ENCODE measurements at places on chromosomes 5 and 9. TPM values are rescaled to one million over a fixed set of nuclear protein-coding genes. Genes with fewer than 3 reads are reported as not detected.

DNA sequence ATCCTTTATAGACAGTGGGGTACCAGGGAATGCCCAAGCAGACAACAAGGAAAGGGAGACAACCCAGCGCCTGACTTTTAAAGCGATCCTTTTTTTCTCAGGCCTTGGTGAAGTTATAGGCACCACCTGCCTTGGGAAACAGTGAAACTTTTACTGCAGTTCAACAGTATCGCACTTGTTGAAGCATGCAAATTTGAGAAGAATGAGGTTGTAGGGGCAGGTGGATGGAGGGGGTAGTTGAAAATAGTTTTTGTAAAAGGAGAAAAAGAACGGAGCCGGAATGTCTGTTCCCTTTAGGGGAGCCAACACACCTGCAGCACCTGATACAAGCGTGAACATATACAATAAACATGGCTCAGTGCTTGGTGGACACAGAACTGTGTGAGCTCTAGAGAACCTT lies 190.2 kb upstream of the NR3C1 start:
- no peaks in the 10 kb centered on the region for H3K36me3 ChIP-seq
- no peak overlapping the region for H3K4me3 ChIP-seq
- no peak for DNase-seq
- H3K27ac ChIP-seq, result no peak overlapping the region
- no peaks in the 10 kb centered on the region for H3K4me1 ChIP-seq
- no peaks in the 10 kb centered on the region for H3K27me3 ChIP-seq

DNA sequence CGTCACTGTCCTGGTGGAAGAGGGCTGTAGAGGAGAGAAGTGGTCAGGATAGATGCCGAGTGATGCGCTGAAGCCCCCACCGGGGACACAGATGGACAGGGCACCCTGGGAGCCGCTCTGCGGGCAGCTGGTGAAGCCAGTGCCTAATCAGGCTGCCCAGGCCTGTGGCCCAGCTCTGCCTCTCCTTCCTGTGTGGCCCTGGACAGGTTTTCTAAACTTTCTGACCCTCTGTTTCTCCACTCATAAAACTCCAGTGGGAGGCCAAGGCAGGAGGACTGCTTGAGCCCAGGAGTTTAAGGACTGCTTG lies 86.1 kb downstream of the C5orf15 start:
- H3K4me3 ChIP-seq, result no peak overlapping the region
- no peak overlapping the region for H3K27ac ChIP-seq
- no peak for DNase-seq
- H3K4me1 ChIP-seq, result no peaks in the 10 kb centered on the region
- no peaks in the 10 kb centered on the region for H3K27me3 ChIP-seq

- H3K36me3 ChIP-seq, result no peaks in the 10 kb centered on the region
- no peaks in the 10 kb centered on the region for H3K27me3 ChIP-seq
- no peak overlapping the region for H3K4me3 ChIP-seq
- DNase-seq, result no peak
- no peaks in the 10 kb centered on the region for H3K4me1 ChIP-seq
Measured at GRCh38 chr5:25754895-25755294, 1110.1 kb upstream of the CDH10 start.

RASGRF2 gene
- 13.4 TPM for polyA plus RNA-seq

CNTLN gene
- polyA plus RNA-seq, result not detected
